ENCODE measurements at places on chromosomes 6 and 20.

DNA sequence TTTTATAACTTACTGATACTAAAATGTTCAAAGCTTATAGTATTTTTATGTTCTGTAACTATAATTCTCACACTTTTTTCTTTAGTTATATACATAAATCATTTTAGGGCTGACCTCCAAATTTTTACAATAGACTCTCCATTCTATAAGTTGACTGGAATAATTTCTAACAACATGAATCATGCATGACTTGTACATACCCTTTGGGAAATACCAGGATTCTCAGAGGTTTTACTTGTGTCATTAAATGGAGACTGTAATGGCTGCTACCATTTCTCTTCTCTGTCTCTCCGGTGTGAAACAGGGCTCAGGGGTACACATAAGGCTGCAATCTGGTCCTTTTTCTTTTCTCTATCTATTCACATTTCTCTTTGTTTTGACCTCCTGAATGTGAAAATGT, 222.2 kb upstream of the FLRT3 start:
- no peak for DNase-seq

DNA sequence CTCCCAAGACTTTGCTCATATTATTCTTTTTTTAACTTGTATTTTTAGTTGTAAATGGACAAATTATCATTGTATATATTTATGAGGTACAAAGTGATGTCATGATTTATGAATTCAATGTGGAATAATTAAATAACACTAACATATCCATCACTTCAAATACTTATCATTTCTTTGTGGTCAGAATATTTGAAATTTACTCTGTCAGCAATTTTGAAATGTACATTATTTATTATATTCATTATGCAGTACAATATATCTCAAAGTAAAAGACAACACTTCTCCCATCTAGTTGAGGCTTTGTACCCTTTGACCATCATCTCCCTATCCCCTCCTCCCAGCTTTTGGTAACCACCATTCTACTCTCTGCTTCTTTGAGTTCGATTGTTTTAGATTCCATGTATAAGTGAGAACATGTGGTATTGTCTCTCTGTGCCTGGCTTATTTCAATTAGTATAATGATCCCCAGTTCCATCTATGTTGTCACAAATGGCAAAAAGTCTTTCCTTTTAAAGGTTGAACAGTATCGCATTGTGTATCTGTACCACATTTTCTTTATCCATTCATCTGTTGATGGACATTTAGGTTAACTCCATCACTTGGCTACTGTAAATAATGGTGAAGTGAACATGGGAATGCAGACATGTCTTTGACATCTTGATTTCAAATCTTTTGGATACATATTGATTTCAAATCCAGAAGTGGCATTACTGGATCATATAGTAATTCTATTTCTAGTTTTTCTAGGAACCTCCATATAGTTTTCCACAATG, 197.2 kb downstream of the KIF6 start:
- no peak for DNase-seq

GRCh38 chr20:45780159-45780558, 11.5 kb downstream of the WFDC3 start:
- DNase-seq, result no peak

GRCh38 chr6:42661540-42662153, 60.8 kb downstream of the PRPH2 start:
- DNase-seq, result no peak

DNA sequence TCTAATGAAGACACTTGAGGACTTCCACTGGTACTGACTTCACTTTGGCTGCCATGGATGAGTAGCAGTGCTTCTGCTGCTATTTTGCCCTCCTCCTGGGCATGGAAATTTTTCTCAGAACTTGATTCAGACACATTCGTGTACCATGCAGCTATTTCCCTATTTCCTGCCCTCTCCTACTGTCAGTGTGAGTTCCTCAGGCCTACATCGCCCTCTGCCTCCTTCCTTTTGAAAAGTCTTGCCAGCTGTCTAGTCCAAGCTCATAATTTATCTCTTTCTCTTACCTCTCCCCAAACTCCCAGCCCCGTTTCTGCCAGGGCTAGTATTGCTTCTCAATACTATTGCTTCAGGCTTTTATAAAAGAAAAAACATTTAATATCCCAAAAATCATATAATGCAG, 470.2 kb downstream of the ADGRB3 start:
- DNase-seq, result no peak

DNA sequence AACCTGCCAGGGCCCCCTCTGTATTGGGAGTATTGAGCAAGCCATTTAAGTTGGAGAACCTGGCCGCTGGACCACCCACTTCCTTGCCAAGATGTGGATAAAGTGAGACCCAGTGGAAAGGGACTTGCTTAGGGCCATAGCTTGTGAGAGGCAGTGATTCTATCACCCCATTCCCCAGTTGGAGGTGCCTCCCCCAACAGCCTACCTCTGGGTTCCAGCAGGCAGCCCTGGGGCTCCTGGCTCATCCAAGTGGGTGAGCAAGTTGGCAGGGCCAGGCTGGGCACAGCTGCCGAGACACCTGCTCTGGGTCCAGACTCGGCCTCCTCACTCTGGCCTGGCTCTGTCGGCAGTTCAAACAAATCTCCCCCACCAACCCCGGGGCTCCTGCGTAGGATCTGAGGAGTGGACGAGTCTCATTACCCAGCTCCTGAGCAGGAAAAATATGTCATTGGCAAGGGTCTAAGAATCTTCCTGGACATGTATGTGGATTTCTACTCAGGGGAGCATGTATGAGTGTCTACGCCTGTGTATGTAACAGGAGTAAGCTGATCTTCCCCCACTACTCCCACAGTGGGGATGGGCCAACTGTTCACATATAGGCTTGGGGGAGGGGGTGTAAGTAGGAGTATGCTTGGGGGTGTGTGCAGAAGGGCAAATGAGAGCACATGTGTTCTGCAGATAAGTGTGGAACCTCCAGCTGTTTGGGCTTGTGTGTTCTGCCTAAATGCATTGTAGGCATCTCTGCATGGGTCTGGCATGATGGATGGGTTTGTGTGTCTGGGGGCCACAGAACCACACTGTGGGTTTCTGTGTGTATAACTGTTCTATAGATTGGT, 1.9 kb downstream of the ID1 start:
- DNase-seq, result no peak

GRCh38 chr6:157143890-157144798, 179.2 kb downstream of the TMEM242 start:
- no peak for DNase-seq

DNA sequence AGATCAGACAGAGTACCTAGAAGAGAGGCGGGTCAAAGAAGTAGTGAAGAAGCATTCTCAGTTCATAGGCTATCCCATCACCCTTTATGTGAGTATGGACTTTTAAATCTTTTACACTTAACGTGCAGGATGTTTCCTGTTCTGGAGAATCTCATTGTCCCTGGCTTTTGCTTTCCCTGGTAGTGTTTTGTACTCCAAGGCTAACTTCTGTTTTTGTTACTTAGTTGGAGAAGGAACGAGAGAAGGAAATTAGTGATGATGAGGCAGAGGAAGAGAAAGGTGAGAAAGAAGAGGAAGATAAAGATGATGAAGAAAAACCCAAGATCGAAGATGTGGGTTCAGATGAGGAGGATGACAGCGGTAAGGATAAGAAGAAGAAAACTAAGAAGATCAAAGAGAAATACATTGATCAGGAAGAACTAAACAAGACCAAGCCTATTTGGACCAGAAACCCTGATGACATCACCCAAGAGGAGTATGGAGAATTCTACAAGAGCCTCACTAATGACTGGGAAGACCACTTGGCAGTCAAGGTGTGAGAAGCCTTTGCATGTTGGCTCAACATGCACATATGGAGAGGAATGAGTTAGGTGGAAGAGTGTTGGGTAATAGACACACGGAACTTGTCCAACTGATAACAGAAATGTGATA, 3.3 kb downstream of the HSP90AB1 start:
- no peak for DNase-seq
